ENCODE measurements at places on chromosomes 2 and 18.

- no peak for DNase-seq
These were observed 73.6 kb downstream of the SPRED2 start for GRCh38 chr2:65358678-65359400.

DNA sequence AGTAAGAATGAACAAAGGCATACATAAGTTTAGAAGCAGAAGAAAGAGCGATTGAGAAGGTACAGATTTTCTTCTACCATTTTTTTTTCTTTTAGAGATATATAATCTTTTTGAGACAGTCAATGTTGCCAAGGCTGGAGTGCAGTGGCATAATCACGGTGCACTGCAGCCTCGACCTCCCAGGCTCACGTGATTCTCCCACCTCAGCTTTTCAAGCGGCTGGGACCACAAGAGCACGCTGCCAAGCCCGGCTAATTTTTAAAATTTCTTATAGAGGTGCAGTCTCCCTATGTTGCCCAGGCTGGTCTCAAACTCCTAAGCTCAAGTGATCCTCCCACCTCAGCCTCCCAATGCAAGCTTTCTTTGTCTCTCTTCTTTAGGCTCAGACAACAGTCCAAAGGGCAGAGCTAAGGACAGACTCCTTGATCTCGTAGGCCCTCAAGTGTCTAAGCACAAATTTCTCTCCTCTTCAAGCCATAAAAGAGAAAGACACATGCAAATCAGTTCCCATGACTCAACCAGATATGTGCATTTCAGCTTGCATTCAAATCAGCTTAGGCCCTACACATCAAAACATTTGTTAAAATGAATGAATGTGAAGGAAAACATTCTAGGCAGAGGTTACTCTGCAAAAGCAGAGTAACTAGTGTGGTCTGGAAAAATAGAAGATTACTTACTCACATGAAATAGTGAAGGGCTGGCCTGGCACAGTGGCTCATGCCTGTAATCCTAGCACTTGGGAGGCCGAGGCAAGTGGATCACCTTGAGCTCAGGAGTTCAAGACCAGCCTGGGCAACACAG is 18.0 kb downstream of the ITSN2 start:
- DNase-seq = peak; percentile 33

GRCh38 chr2:231615058-231615671 is 22.5 kb downstream of the TEX44 start:
- DNase-seq = no peak

DNA sequence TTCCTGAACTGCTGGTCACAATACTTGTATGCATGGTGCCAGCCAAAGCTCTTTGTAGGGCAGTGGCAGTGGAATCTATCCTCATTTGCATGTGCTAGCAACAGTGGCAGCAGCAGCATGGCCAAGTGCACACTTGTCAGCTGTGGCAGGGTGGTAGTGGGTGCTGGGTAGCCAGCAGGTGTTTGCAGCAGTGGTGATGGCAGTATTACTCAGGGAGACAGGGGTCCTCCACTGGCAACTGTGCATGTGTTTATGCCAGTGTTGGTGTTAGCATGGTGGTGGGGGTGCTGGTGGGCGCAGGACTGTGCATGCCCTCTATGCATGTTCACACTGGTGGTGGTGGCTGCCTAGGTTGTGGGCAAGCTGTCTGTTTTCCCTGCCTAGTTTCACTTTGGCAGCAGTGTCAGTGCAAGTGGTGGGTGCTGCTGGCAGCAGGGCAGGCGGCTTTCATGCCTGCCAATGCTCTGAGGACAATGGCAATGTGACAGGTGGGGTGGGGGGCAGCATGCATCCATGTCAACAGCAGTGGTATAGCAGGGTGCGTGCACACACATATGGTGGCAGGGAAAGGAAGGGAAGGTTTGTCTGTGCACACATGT is 41.2 kb downstream of the GALNT13 start:
- DNase-seq = no peak

DNA sequence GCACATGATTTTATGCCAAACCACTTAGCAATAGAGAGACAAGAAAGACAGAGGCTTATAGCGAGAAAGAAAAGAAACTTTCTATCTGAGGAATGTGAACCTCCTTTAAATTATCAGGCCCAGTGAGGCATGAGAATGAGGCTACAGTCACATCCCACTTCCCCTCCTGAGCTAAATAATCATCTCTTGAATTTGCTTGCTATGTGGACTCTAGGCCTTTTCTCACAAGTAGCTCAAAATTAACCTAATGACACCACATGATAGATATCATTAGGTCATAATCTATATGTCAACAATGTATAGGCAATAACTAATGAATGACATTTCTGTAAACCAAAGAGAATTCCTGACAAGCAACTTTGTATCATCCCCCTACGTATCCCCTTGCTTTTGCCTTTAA is 301.5 kb upstream of the MGAT5 start:
- no peak for DNase-seq
